ENCODE measurements at places on chromosomes 5 and 9. TPM values are rescaled to one million over a fixed set of nuclear protein-coding genes. Genes with fewer than 3 reads are reported as not detected.
A peak's percentile ranks its signal among the peaks of the same experiment; 100 is the strongest.

ACOT12 gene
- total RNA-seq = not detected

DNA sequence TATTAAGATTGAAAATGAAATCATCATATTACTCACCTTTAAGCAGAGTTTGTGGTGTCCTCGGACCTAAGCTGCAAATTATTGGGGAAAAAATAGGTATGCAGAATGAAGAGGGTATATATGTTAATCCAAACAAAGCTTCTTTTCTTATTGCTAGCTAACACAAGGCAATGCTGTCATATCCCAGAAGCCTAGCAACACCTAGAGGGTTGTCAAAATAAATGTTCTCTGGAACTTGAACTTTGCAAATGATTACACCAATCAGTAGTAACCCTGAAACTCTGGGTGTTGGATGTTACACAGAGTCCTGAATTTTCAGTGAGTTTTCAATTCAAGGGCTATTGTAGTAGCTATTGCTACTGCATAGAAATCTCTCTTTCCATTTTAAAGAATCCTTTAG is at the start of gene C6:
TSS of gene C6 (minus strand) at position 193 of the 400 bp plus-strand sequence. CDS start 10,302 bp downstream, outside the sequence.
- H3K4me3 ChIP-seq = no peak within 1 kb of the TSS
- no peak within 1 kb of the TSS for H3K27ac ChIP-seq
- H3K4me1 ChIP-seq = no peaks in the 10 kb centered on the region
- DNase-seq = no peak
- H3K36me3 ChIP-seq = no peaks in the 10 kb centered on the region

- peaks cover 11% of the 10 kb centered on the region for H3K36me3 ChIP-seq
- peaks cover 12% of the 10 kb centered on the region for H3K27me3 ChIP-seq
- no peak for DNase-seq
- H3K4me1 ChIP-seq = peaks cover 44% of the 10 kb centered on the region
- H3K4me3 ChIP-seq = peak overlapping the region; percentile 100
Observed at GRCh38 chr5:43312699-43313034, 545 bp downstream of the HMGCS1 start.

DNA sequence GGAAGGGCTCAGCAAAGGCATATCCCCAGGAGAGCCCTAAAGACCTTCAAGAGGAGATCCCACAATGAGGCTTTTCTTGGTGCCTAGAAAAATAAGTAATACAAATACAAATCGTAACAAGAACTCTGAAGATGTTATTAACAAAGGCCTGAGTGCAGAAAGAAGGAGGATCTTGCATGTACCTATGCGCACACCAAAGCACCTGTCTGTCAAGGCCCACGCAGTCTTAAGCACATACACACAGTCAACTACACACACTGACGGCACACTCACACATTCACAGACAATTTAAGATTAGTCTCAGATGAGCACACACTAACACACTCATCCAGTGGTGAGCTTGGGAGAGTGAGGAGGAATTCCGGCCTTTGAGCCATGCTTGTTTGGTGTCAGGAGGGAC is 38.5 kb downstream of the JADE2 start:
- peaks cover 8% of the 10 kb centered on the region for H3K36me3 ChIP-seq
- peak overlapping the region; percentile 24 for H3K4me3 ChIP-seq
- peaks cover 11% of the 10 kb centered on the region for H3K27me3 ChIP-seq
- DNase-seq = no peak
- peaks cover 26% of the 10 kb centered on the region for H3K4me1 ChIP-seq

- H3K4me1 ChIP-seq = no peaks in the 10 kb centered on the region
- DNase-seq = no peak
- no peak overlapping the region for H3K27ac ChIP-seq
- no peak overlapping the region for H3K4me3 ChIP-seq
- no peaks in the 10 kb centered on the region for H3K27me3 ChIP-seq
Observed at GRCh38 chr9:105511446-105511845, 46.5 kb upstream of the FKTN start.

- peak within 1 kb of the TSS; percentile 72 for H3K27ac ChIP-seq
- H3K4me1 ChIP-seq = peaks cover 37% of the 10 kb centered on the region
- DNase-seq = peak; percentile 95
- H3K4me3 ChIP-seq = peak within 1 kb of the TSS; percentile 74
- peaks cover 37% of the 10 kb centered on the region for H3K36me3 ChIP-seq
- H3K27me3 ChIP-seq = peaks cover 6% of the 10 kb centered on the region
Observed at GRCh38 chr5:140547508-140548299, at the start of gene EIF4EBP3. Gene EIF4EBP3 (plus strand): TSS chr5:140547662. CDS start chr5:140547738, 76 bp downstream.

- no peak overlapping the region for H3K4me3 ChIP-seq
- no peak for DNase-seq
- peaks cover 5% of the 10 kb centered on the region for H3K27me3 ChIP-seq
- H3K4me1 ChIP-seq = no peaks in the 10 kb centered on the region
- peaks cover 30% of the 10 kb centered on the region for H3K36me3 ChIP-seq
- H3K27ac ChIP-seq = no peak overlapping the region
Observed at GRCh38 chr9:134034215-134035040, 9.1 kb downstream of the BRD3OS start.

- peaks cover 7% of the 10 kb centered on the region for H3K27me3 ChIP-seq
- H3K27ac ChIP-seq = no peak overlapping the region
- no peak for DNase-seq
- H3K4me3 ChIP-seq = no peak overlapping the region
- peaks cover 4% of the 10 kb centered on the region for H3K36me3 ChIP-seq
Observed at GRCh38 chr5:176429972-176430371, 13.6 kb upstream of the CLTB start.

DNA sequence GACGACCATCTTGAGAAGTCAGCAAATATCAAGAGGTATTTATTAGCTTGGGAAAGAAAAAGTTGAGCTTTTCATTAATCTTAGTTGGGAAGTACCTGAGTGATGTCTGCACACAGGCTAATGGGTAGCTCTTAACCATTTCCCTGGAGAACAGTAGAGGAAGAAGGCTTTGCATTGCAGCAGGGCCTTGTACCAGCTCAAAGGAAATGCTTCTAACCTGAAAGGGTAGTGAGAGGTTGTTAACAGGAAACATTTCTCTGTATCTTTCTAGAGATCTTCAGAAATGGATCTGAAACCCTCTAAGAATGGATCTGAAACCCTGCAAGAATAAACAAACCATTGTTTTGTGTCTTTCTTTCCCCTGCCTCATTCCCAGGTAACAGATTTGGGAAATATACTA is 393.3 kb downstream of the PLK2 start:
- H3K27ac ChIP-seq = peak overlapping the region; percentile 65
- DNase-seq = no peak
- H3K27me3 ChIP-seq = peaks cover 2% of the 10 kb centered on the region
- H3K4me3 ChIP-seq = no peak overlapping the region

GRCh38 chr9:7258688-7259396 is 501.1 kb downstream of the KDM4C start:
- no peaks in the 10 kb centered on the region for H3K36me3 ChIP-seq
- peaks cover 6% of the 10 kb centered on the region for H3K4me1 ChIP-seq
- no peak for DNase-seq
- no peak overlapping the region for H3K4me3 ChIP-seq
- peaks cover under 1% of the 10 kb centered on the region for H3K27me3 ChIP-seq
- H3K27ac ChIP-seq = no peak overlapping the region

GRCh38 chr5:94983861-94984535 is 300.9 kb downstream of the MCTP1 start:
- no peak overlapping the region for H3K4me3 ChIP-seq
- no peak for DNase-seq
- H3K36me3 ChIP-seq = no peaks in the 10 kb centered on the region

DNA sequence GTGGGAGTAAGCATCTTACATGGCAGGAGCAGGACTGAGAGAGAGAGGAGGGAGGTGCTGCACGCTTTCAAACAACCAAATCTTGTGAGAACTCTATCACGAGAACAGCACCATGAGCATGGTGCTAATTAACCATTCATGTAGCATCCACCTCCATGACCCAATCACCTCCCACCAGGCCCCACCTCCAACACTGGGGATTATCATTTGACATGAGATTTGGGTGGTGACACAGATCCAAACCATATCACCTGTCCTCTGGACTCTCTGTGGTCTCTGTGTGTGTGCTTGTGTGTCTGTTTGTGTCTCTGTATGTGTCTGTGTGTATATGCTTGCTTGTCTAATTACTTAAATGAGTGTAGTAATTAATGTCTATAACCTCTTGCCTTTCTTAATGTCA is 31.1 kb downstream of the SEC61B start:
- no peaks in the 10 kb centered on the region for H3K36me3 ChIP-seq
- H3K4me1 ChIP-seq = no peaks in the 10 kb centered on the region
- DNase-seq = no peak
- H3K27me3 ChIP-seq = peaks cover 2% of the 10 kb centered on the region
- H3K27ac ChIP-seq = no peak overlapping the region

Data from endothelial cell (in vitro differentiated cells).